Ureter (tissue), 1 donor: ENCODE measurements at places on chromosomes 7 and 10. TPM values are rescaled to one million over a fixed set of nuclear protein-coding genes. Genes with fewer than 3 reads are reported as not detected.

Gene CCDC7
- 31.7 TPM for total RNA-seq

Gene CYTH3
- total RNA-seq = 14.9 TPM

Gene HSPB1
- 1,074 TPM for total RNA-seq

- DNase-seq = no peak
Measured at GRCh38 chr7:42617071-42617765, 294.7 kb downstream of the C7orf25 start.

- no peak for DNase-seq
Measured at GRCh38 chr10:34911661-34912205, 96.6 kb upstream of the PARD3 start.

DNA sequence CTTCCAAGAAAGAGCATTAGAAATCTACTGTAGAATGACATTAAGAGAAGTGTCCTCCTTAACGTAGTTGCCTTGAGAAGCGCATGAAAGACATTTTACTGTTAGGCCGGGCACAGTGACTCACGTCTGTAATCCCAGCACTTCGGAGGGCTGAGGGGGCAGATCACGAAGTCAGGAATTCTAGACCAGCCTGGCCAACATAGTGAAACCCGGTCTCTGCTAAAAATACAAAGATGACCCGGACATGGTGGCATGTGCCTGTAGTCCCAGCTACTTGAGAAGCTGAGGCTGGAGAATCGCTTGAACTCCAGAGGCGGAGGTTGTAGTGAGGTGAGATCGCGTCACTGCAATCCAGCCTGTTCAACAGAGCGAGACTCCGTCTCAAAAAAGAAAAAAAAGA lies 28.9 kb downstream of the TARP start:
- DNase-seq = no peak

DNA sequence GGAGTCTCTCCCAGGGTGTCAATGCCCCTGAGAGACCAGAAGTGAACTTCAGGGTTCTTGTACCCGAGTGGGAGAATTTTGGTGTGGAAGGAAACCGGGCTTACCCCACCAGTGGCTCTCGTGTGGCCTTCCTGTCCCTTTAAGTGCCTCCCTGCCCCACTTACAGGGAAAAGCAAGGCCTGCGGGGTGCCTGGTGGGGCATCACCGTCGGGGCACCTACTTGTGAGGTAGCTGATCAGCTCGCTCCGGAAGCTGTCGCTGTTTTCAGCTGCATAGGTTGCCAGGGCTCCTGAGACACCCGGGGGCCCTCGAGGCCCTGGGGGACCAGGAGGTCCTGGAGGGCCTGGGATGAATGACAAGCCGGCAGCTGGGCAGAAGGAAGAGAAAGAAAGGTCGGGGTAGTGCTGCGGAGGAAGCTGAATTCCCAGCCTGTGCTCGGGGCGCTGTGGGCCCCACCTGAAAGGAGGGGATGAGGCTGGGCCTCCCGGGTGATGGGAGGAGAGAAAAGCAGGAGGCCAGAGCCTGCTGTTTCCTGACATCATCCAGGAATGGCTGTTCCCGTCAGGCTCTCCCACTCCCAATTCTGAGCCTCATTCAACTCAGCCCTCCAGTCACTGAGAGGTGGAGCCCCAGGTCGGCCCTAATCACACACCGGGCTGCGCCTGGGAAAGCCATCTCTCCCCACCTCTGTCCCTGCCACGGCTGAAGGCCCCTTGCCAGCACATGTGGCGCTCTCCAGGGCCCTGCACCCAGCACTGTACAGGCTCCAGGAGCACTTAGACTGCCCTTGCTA lies 51.1 kb downstream of the COL17A1 start:
- DNase-seq = no peak

DNA sequence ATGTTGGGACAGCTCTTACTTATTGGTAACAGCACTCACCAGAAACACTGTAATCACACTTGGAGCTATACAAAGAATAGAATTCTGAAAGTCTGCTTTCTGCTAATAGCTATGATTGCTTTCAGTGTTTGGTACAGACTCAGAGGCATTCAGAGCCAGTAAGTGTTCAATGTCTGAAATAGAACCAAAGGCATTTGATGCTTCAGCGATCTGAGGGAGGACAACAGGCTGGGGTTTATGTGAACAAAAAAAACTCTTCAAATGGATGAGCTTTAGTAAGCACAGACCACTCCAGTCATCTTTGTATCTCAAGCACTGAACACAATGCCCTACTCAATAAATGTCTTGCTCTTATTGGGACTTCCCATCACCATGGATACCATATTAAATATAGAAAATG lies 322.8 kb upstream of the GRM3 start:
- no peak for DNase-seq

DNA sequence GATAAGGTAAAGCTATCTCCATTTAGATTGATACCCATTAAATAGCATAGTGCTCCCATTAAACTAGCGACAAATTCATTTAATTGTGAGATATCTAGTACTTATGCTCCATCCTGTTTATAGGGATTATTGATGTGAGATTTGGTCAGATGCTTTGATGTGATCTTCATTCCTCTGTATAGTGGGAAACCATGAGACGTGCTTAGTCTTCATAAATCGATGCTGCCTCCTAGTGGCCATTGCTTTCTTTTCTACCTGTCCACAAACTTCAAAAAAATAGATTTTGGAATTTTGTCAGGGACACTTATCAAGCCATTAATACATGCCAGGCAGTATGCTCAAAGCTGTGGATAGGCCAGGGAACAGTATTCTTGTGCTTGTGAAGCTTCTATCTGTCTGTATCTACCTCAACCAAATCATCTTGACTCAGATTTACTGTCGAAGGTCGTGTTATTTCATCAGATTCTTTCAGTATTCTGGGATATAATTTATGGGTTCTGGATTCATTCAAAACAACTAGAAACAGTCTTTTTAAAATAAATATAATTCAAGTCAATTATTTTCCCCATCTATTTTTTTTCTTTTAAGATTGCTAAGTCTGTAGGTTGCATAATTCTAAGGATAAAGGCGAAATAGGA lies 12.0 kb downstream of the LSM8 start:
- peak; percentile 47 for DNase-seq

DNA sequence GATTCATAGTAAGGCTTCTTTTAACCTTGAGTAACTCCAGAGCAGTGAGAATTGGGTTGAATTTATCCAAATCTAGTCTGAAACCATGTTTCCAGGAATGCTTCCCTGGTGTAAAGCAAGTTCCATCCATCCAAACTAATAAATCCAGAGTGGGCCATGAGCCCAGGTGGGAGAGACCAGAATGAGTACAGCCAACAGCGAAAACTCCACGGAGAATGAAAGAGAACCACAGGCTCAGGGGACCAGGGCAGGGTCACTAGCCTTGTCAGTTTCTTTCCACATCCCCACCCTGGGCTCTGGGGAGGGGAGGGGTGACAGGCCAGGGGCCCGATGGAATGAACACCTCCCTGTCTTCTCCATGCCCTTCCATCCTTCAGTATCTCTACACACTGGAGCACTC lies 180.1 kb downstream of the NEURL1 start:
- DNase-seq = no peak

DNA sequence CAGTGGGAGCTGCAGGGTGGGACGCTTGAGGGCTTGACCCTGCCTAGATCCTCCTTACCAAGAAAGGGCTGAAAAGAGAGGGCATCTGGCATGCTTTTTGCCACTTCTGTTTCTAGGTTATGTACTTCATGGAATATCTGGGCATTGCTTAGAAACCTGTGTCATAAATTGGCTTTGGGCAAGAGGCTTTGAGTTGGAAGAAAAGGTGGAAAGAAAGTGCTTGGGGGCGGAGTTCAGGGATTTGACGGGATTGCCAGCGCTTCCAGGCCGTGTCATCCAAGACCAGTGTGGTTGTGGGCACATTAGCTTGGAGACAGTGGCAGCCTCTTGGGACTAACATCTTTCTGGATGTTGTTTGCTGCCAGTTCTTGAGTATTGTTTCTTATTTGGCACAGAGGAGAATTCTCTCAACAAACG lies 825 bp downstream of the ZNF862 start:
- DNase-seq = no peak

- DNase-seq = no peak
Measured at GRCh38 chr7:28060371-28060950, 120.1 kb downstream of the JAZF1 start.

DNA sequence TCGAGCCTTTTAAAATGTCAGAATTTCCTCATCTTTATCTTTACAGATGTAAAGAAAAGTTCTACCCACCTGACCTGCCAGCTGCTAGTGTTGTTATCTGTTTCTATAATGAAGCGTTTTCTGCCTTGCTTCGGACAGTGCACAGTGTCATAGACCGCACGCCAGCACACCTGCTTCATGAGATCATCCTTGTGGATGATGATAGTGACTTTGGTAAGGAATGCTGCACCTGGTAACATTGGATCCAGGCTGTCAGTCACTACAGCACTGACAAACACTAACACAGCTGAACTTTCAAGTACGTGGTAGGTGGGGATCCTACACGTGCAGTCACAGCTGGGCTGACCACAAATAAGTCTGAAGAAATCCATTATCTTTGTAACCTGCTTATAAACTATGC lies 77.6 kb downstream of the GALNT11 start:
- no peak for DNase-seq

DNA sequence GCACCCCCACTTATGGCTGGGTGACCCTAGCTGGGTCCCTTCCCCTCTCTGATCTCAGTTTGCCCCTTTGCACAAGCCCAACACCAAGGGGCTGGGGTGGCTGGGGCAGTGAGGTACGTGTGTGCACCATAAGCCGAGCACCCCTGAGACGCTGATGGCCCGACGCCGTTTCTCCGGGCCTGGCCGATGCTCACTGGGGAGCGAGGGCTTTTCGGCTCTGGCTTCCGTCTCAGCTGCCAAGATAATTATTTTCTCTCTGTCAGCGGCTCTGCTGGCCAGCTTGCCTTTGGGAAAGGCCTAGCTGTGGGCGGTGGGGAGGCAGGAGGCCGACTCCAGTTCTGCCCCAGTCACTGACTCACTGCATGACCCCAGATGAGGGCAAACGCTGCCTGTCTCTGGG lies 91.0 kb downstream of the ZMIZ1 start:
- DNase-seq = no peak

DNA sequence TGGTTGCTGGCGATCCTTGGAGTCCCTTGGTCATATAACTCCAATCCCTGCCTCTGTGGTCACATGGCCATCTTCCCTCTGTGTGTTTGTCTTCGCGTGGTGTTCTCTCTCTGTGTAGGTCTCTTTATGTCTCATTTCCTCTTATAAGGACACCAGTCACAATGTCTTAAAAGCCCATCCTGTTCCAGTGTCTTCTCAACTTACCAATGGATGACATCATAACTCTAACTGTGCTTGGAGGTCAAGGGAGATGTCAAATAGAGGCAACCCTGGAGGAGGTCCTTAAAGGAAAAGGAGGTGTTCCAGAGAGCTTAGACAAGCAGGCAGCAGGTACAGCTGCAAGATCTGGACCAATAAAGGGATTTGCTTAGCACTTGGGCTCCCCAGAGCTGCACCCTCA lies 143.0 kb downstream of the BUB3 start:
- DNase-seq = no peak
